ENCODE measurements at places on chromosomes 4 and X.

DNA sequence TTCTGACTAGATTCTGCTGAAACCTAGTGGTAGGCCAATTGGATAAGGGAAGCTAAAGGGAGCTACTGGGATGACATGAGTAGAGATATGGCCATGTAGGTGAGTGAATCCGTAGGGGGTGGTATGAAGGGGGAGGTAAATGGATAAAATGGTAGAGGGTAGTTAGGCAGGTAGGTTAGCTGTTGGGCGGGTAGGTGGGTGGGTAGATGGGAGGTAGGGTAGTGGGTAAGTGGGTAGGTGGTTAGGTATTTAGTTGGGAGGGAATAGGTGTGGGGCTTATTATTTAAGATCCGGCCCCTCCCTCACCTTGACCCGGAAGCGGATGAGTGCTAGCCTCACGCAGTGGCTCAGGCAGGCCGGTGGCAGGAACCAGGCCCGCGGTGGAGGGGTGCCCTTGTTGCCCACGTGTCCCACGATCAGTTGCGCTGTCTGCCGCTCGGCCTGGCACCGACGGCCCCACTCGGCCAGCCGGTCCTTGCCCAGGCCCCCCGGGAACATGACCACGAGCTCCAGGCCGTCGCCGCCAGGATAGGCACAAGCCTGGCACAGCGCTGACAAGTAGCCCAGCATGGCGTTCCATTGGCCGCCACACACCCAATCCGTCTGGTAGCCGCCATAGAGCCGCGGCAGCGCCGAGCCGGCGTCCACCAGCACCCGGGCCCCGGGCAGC lies 725 bp downstream of the FAM120C start:
- peak; percentile 69 for DNase-seq

DNA sequence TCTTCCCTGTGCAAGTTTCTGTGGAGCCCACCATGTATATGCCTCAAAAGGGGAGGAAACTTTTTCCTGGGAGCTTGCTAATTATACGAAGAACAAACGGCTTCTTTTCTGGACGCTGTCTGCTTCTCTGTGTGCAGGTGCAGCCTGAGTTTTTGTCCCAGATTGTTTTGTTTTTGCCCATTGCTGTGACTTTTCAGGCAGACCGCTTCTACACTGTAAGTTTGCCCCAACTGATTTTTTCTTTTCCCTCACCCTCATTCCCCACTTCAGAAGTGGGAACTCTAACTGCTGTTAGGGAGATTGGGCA lies 51.9 kb downstream of the HMGB2 start:
- DNase-seq = no peak

DNA sequence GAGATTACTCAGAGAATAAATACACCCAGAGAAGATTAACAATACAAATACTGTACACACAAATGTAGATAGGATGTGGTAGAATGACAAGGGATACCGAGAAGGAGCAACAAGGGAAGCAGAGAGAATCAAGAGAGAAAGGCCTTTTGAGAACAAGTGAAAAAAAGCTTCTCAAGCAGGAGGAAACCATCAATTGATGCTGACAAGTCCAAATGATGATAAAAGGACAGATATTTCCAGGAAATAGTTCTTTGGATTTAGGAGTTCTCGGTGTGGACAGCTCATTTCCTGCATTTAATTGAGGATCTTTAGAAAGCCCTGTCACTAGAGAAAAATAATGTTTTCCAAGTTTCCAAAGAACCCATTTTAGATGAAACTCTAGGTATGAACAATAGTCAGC lies 48.1 kb downstream of the NPY5R start:
- no peak for DNase-seq

DNA sequence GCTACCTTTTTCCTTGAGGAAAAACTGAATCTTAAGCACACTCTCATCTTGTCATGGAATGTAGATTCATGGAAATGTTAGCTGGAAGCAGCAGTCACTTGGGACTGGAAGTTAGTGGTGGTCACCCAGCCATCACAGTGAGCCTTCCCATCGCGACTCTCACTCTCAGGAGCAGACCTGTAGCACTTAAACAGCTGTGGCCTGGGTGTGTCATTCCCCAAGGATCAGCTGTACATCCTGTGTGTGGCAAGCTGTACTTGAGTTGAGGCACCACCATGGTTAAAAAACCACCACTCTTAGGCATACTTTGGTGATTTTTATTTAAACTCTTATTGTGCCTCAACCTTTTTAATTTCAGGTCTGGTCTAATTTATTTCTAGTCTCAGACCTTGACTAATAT lies 46.7 kb downstream of the JADE1 start:
- no peak for DNase-seq

- no peak for DNase-seq
Observed at GRCh38 chr4:140924761-140925392, 168.7 kb upstream of the TBC1D9 start.

DNA sequence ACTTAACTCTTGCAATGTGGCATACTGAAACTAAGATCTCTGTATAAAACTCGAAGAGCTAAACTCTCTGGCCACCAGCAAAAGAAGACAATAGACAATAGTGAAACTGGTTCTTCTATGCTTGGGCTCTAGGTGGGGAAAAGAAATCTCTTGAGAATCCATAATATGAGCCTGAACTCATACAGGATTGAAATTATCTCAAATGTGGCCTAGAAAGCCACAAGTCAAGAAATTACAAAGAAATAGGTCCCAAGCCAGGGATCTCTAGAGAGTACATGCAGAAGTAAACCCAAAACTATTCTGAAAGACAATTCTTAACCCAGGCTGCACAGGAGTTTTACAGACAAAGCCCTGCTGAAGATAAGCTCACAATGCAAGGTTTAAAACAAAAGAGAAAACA lies 127.4 kb downstream of the ANAPC10 start:
- no peak for DNase-seq

DNA sequence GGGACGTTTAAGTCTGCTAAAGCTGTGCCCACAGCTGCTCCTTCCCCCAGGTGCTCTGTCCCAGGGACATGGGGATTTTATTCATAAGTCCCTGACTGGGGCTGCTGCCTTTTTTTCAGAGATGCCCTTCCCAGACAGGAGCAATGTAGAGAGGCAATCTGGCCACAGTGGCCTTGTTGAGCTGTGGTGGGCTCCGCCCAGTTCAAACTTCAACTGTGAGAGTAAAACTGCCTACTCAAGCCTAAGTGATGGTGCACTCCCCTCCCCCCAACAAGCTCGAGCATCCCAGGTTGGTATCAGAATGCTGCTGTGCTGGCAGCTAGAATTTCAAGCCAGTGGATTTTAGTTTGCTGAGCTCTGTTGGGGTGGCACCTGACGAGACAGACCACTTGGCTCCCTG lies 1371.4 kb downstream of the ADGRL3 start:
- DNase-seq = no peak

- peak; percentile 59 for DNase-seq
Observed at GRCh38 chrX:45758738-45759397, 558.2 kb upstream of the DIPK2B start.

- no peak for DNase-seq
Observed at GRCh38 chr4:69835766-69836165, 24.2 kb downstream of the SULT1E1 start.

GRCh38 chr4:80694171-80694570 lies 336.3 kb upstream of the BMP3 start:
- no peak for DNase-seq

Measured in CD4-positive, alpha-beta T cell treated with Interleukin-10 for 1 hour (primary cell).